ENCODE measurements at places on chromosomes 2 and 18.

DNA sequence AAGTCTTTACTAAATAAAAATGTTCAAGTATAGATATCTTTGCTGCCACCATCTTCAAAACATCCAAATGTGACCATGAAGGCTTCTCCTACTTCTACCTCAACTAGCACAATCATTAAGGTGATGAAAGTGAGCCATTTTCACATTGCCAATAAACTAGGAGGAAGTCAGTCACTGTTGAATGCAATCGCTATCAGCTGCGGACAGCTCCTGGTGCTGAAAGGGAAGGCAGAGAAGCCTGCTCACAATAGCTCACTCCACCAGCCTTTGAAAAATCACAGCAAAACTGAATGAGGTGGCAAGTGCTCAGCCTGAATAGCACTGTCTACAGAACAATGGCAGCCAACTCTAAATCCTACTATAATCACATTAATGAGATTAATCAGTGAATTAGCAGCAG is 2.2 kb downstream of the MYT1L start:
- no peaks in the 10 kb centered on the region for H3K4me1 ChIP-seq
- H3K36me3 ChIP-seq: no peaks in the 10 kb centered on the region
- no peak for DNase-seq

- no peak for DNase-seq
- H3K36me3 ChIP-seq: no peaks in the 10 kb centered on the region
- peaks cover 13% of the 10 kb centered on the region for H3K4me1 ChIP-seq
- no peaks in the 10 kb centered on the region for H3K27me3 ChIP-seq
- peak overlapping the region; percentile 79 for H3K27ac ChIP-seq
- no peak overlapping the region for H3K4me3 ChIP-seq
Observed at GRCh38 chr2:231398585-231398984, 3.1 kb downstream of the B3GNT7 start.

- no peak overlapping the region for H3K27ac ChIP-seq
- DNase-seq: no peak
- no peak overlapping the region for H3K4me3 ChIP-seq
- H3K4me1 ChIP-seq: no peaks in the 10 kb centered on the region
- no peaks in the 10 kb centered on the region for H3K36me3 ChIP-seq
- H3K27me3 ChIP-seq: no peaks in the 10 kb centered on the region
Observed at GRCh38 chr2:42888321-42889245, 96.2 kb upstream of the HAAO start.

DNA sequence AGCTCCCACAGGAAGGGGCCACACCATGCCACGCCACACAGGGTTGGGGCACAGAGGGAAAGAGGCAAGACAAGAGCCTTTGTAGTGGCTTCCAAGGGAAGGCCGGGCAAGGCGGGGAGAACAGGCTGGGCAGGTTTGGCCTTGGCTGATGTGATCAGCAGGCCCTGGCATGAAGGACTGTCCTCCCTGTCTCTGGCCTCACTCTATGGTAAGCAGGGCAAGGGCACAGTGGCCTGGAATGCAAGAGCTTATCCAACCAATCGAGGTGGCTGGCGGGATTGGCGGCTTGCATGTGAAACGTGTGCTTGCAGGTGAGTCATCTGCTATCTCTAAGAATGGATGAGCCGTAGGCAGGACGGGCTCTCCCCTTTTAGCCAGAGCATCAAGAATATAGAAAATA is 6.4 kb upstream of the ATP9B start:
- no peak overlapping the region for H3K4me3 ChIP-seq
- H3K4me1 ChIP-seq: no peaks in the 10 kb centered on the region
- no peaks in the 10 kb centered on the region for H3K27me3 ChIP-seq

GRCh38 chr2:78940998-78941397 is 84.5 kb upstream of the REG3G start:
- H3K27me3 ChIP-seq: no peaks in the 10 kb centered on the region
- H3K4me1 ChIP-seq: no peaks in the 10 kb centered on the region
- no peak overlapping the region for H3K4me3 ChIP-seq
- no peak for DNase-seq
- no peaks in the 10 kb centered on the region for H3K36me3 ChIP-seq

GRCh38 chr2:237878-238277 is 26.0 kb downstream of the SH3YL1 start:
- no peak overlapping the region for H3K4me3 ChIP-seq
- no peaks in the 10 kb centered on the region for H3K27me3 ChIP-seq
- H3K27ac ChIP-seq: no peak overlapping the region
- H3K36me3 ChIP-seq: no peaks in the 10 kb centered on the region
